Fibroblast of skin of scalp (primary cell): ENCODE measurements at places on chromosomes 12 and 14.

- no peak for DNase-seq
Observed at GRCh38 chr12:132740313-132740646, 21.4 kb downstream of the ANKLE2 start.

GRCh38 chr12:14193639-14194038 lies 171.8 kb upstream of the ATF7IP start:
- DNase-seq = no peak

DNA sequence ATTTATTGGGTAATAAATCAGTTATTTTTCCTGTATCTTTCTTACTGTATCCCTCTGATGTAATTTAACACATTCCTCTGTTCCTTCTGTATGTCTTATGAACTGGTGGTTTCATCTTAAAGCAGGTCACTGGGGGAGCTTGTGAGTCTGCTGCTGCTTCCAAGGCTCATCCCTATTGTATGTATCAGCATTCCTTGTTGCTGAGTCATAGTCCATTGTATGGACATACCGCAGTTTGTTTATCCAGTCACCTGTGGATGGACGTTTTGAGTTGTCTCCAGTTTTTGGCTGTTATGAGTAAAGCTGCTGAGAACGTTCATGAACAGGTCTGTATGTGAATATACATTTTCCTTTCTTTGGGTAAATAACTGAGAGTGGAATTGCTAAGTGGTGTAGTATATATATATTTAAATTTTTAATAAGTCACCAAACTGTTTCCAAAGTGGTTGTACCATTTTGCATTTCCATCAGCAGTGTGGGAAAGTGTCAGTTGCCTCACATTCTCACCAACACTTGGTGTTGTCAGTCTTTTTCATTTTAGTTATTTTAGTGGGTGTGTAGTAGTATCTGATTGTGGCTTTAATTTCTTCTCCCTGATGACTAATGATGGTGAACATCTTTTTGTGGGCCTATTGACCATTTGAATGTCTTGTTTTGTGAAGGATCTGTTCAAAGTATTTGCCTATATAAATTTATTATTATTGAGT lies 82.7 kb downstream of the BEGAIN start:
- DNase-seq = peak; percentile 25

GRCh38 chr14:68458840-68459469 lies 333.9 kb downstream of the ZFP36L1 start:
- DNase-seq = peak; percentile 82

DNA sequence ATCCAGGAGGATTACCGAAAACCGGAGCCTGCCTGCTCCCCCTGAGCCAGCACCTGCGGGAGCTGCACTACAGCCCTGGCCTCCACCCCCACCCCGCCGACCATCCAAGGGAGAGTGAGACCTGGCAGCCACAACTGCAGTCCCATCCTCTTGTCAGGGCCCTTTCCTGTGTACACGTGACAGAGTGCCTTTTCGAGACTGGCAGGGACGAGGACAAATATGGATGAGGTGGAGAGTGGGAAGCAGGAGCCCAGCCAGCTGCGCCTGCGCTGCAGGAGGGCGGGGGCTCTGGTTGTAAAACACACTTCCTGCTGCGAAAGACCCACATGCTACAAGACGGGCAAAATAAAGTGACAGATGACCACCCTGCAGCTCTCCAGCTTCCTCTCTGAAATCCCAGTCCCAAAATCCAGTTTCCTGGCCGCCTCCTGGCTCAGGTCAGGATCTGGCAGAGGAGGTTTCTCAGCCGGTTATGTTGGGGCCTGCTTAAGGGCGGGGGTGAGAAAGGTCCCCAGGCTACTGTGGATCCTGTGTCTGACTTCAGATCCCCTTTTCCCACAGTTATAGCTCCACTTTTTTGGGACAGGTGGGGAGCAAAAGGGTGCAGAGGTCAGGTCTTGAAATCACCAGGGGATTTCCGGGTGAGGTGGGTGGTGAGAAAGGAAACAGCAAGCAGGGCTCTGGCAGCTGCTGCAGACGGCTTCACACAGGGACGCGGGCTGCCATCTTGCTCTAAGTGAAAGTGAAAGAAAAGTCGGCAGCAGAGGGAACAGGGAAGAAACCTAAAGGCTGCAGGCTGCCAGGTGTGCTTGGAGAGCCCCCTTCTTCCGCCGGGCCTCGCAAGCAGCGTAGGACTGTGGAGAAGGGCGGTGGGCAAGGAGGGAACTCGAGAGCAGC lies at the start of gene TAPBPL:
Gene TAPBPL (plus strand): TSS at position 695 of the 897 bp plus-strand sequence. CDS start 207 bp downstream, outside the sequence.
- peak; percentile 88 for DNase-seq

DNA sequence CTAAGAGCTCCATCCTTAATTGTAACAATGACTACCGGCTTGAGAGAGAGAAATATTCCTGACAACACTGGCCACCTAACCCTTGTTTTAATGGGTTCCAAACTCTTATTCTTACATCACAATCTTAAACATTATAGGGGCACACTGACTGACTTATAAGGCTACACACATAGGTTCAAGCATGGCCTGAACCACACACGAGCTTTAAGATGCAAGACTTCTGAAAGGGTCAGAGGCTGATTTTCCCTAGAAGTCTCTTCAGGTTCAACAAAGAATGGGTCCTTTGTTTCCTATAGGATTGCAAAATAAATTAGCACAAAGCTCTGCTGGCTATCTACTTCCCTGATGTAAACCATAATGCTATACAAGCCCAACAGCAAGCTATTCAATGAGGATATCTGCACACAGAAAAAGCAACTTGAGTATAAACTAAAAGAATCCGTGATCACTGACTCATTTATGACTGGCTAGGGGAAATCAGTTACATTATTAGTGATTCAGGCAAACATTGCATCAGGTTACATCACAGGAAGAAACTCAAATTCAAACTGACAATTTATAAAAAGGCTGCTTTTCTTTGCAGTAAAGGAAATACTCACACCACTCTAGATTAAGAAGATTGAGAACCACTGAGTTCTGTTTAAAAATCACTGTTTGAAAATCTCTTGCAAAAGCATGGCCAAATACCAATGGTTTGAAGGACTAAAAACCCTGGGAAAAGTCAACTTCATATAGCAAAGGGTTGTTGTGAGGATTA lies 8.5 kb downstream of the BTG1 start:
- DNase-seq = peak; percentile 90

GRCh38 chr12:31906557-31907301 lies 52.5 kb upstream of the RESF1 start:
- no peak for DNase-seq

DNA sequence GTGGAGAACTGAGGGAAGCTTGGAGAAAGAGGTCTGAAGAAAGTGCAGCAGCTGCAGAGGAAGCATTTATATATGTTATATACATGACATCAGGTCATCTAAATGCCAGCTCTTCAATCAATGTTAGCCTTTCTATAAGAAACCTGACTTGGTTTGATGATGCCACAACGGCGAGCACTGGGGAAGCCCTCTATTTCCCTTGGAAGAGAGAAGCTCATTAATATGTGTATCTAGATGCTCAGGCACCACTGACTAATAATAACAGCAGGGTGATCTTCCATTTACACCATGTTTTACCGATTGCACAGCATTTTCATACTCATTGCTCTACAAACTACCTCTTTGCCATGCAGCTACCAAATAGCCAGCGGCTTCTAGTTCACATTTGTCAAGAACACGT lies 811 bp downstream of the ACYP1 start:
- no peak for DNase-seq
